OCI-LY7 (cell line): ENCODE measurements at places on chromosomes 2 and 18. TPM values are rescaled to one million over a fixed set of nuclear protein-coding genes. Genes with fewer than 3 reads are reported as not detected.

ANKRD30BL gene
- total RNA-seq, result 0.79 TPM in 1 of 2 replicates, not detected in the other

POMC gene
- total RNA-seq, result not detected in 2 replicates

RUFY4 gene
- total RNA-seq, result not detected in 2 replicates

DNAJC5G gene
- total RNA-seq, result 18.1 and 18.2 TPM in 2 replicates

SNED1 gene
- 13.6 and 15.3 TPM in 2 replicates for total RNA-seq

KCNJ13 gene
- total RNA-seq, result not detected in 2 replicates

MTCL1 gene
- total RNA-seq, result 159 and 170 TPM in 2 replicates

KCNK3 gene
- not detected in 2 replicates for total RNA-seq

CCL20 gene
- not detected in 2 replicates for total RNA-seq

CDH19 gene
- total RNA-seq, result not detected in 2 replicates

PIEZO2 gene
- total RNA-seq, result 3.3 and 5.6 TPM in 2 replicates

NEURL3 gene
- not detected in 2 replicates for total RNA-seq

CNTNAP5 gene
- total RNA-seq, result not detected in 2 replicates

DNMT3A gene
- 7.2 and 7.3 TPM in 2 replicates for total RNA-seq

KCNS3 gene
- not detected in 2 replicates for total RNA-seq

FBXO15 gene
- total RNA-seq, result 1.2 and 2.1 TPM in 2 replicates

PSMA8 gene
- 0.19 and 0.37 TPM in 2 replicates for total RNA-seq

DOK1 gene
- total RNA-seq, result 9.5 and 9.7 TPM in 2 replicates

AFF3 gene
- 131 and 162 TPM in 2 replicates for total RNA-seq
